ENCODE measurements at places on chromosomes 12 and 14.

- DNase-seq = no peak
These were observed 175.9 kb downstream of the TRHDE start for GRCh38 chr12:72448089-72448488.

DNA sequence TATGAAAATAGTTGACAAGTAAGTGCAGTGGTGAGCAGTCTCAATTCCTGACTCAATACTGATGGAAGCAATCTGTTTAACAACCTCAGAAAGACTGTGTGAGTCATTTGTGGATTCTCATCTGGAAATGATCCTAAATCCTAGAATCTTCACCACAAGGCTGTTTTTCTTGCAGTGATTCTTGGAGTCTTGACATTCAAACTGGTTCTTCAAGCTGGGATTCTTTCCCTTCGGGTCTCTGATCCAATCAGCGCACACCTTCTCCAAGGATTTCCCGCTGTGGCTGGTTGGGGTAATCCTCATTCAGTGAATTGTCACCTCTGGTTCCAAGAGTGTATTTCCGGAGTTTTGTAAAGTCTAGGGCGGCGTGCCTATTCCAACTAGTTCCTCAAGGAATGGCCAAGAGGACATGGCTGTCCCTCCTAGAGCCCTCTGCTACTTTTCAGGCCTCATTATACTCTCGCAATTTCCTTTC is 37.7 kb upstream of the FOXJ2 start:
- no peak for DNase-seq

- DNase-seq = peak; percentile 54
These were observed 41.8 kb upstream of the CLMN start for GRCh38 chr14:95361373-95362137.

GRCh38 chr12:8034802-8035201 is 2.3 kb downstream of the FOXJ2 start:
- DNase-seq = no peak

GRCh38 chr14:30725763-30726162 is 103.6 kb downstream of the SCFD1 start:
- DNase-seq = no peak

GRCh38 chr14:99435327-99435726 is 45.3 kb downstream of the SETD3 start:
- no peak for DNase-seq

GRCh38 chr12:62847709-62848108 is 87.2 kb downstream of the PPM1H start:
- DNase-seq = no peak

GRCh38 chr12:32455607-32456071 is 56.3 kb downstream of the FGD4 start:
- no peak for DNase-seq

GRCh38 chr12:25186038-25186787 is 8.7 kb downstream of the DNAI7 start:
- DNase-seq = peak; percentile 7

DNA sequence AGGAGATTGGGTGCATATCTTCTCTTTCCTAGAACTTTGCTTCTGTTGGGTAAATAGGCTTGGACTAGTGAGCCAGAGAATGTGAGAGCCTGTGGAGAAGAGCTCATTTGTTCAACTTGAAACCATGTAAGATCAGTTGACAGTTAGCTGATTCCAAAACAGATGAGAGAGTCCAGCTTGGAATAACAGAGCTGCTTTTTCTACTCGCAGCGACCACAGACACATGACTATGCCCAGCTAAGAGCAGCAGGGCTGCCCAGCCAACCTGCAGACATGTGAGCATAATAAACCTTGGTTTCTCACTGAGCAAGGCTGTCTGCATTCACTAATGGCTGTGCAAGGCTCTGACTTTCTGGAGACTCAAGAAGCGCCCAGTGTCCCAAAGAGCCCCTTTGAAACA is 209.2 kb downstream of the C12orf75 start:
- no peak for DNase-seq

DNA sequence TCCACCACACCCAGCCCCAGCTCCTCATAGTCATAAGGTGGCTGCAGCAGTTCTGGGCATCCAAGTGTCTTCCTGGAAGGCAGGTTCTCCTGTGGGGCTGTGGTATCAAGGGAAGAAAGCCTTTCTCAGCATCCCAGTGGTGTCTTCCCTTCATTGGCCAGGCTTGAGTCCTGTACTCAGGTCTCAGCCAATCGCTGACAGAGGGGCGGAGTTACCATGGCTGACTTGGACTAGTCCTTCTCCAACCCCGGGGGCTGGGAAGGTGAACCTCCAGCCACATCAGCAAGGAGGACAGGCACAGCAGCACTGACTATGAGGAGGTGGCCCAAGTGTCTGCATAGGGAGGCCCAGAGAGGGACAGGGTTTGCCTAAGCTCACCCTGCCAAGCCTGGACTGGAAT is 64.0 kb upstream of the SLC24A4 start:
- no peak for DNase-seq

DNA sequence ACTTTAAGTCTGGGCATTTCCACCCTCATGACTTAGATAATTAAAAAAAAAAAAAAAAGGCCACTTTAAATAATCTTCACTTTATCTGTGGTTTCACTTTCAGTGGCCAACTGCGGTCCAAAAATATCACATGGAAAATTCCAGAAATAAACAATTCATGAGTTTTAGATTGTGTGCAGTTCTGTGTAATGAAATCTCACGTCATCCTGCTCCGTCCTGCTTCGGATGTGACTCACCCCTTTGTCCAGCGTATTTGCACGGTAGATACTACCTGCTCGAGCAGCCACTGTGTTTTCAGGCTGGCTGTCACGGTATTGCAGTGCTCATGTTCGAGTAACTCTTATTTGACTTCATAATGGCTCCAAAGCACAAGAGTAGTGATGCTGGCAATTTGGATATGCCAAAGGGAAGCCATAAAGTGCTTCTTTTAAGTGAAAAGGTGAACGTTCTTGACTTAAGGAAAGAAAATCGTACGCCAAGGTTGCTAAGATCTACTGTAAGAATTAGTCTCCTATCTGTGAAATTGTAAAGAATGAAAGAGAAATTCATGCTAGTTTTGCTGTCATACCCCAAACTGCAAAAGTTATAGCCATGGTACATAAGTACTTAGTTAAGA is 2.4 kb downstream of the E2F7 start:
- no peak for DNase-seq

DNA sequence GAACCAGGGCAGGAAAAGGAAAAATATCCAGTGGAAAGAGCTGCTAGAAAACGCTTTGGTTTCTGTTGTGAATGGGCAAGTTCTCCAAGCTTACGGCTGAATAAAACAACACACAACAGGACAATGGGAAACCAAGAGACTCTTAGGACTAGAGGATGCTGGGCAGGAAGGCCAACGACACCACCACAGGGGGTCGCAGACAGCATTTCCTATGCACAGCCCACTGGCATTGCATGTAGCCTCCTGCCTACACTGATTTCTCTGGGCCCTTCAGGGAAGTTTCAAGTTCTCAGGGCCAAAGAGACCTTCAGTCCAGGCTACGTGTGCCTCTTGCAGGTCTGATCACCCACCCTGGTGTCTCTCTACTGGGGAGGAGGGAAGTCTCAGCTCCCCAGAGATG is 108.0 kb downstream of the RIMBP2 start:
- DNase-seq = no peak

GRCh38 chr14:22220427-22220826 is 368.6 kb downstream of the DAD1 start:
- DNase-seq = no peak

GRCh38 chr12:120851444-120851843 is 52.7 kb downstream of the SPPL3 start:
- no peak for DNase-seq

All from memory B cell (primary cell).